ENCODE measurements at places on chromosomes 5 and 9.

- DNase-seq, result no peak
Observed at GRCh38 chr5:135129307-135129706, 95.3 kb upstream of the PITX1 start.

DNA sequence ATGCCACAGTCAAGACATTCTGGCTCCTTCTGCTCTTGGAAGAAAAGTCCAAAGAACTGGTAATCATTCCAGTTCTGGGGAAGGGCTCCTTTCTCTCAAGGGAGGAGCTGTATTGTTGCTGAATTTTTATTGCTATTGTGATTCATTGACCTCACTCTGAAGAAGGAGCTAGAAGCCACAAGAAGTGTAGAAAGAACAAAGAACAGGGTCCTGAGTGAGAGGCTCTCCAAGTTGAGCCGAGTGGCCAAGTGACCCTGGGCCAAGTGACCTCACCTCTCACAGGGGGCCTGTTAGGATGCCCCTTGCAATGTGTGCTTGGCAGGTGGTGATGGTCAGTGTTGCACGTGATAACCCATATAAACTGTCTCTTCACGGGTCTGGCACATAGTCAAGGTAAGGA lies 173.3 kb downstream of the FGF18 start:
- no peak for DNase-seq

- no peak for DNase-seq
Observed at GRCh38 chr5:169870211-169870610, 110.1 kb downstream of the INSYN2B start.

GRCh38 chr9:95771556-95772246 lies 103.8 kb upstream of the ERCC6L2 start:
- DNase-seq, result no peak

DNA sequence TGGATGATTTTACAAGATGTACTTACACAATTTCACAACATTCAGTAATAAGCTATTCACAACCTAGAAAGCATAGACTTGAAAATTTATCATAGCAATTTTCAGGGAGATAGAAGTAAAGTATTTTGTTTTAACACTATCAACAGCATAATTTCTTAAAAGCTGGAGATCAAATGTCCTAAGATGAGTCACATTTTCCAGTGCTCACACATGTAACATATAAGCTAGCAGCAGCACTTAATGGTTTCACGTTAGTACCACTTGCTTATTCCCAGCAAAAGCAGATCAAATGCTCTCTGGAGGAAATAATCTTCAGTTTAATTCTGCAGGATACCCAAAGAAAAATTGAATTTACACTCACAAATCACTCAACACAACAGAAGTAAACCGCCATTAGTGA lies 6.5 kb downstream of the OR13C8 start:
- no peak for DNase-seq

GRCh38 chr5:170225326-170226128 lies 7.3 kb upstream of the C5orf58 start:
- peak; percentile 57 for DNase-seq

- no peak for DNase-seq
Observed at GRCh38 chr5:124905256-124906130, 159.1 kb upstream of the ZNF608 start.

GRCh38 chr9:120946259-120946658 lies 19.7 kb upstream of the TRAF1 start:
- DNase-seq, result no peak

- DNase-seq, result peak; percentile 65
Observed at GRCh38 chr5:155943516-155944407, 383.2 kb upstream of the SGCD start.

DNA sequence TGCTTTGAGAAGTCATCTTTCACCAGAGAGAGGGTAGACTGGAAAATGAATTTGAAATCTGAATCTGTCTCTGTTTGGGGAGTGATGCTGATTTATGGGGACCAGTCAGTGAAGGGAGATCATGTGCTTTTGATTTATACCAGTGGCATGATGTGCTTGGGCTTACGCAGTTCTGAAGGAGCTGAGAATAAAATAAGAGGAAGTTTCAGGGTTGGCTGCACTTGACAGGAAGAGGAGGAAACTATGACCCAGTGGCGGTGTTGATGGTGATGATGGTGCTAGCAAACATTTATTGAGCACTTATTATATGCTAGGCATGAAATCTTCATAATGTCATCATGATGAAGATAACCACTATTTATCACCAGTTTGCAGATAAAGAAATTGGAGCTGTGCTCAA lies 136.4 kb upstream of the GLRA1 start:
- DNase-seq, result no peak

DNA sequence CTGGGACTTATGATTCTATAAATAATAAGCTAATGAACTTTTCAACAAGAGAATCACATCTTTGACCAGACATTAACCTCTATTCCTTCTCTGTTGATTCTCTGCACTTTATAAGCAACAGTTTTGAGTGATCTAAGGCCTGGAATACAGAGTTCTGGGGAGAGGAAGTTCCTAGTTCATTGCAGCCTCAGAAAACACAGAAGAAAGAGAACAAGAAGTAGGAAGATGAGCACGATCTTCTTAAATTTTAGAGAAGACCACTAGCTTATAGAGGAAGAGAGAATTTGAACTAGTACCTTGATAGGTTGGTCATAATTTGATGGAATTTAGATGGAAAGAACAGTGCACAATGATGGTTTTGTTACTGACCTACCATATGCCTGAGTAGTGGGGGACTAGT lies 8.5 kb upstream of the C9orf72 start:
- no peak for DNase-seq

DNA sequence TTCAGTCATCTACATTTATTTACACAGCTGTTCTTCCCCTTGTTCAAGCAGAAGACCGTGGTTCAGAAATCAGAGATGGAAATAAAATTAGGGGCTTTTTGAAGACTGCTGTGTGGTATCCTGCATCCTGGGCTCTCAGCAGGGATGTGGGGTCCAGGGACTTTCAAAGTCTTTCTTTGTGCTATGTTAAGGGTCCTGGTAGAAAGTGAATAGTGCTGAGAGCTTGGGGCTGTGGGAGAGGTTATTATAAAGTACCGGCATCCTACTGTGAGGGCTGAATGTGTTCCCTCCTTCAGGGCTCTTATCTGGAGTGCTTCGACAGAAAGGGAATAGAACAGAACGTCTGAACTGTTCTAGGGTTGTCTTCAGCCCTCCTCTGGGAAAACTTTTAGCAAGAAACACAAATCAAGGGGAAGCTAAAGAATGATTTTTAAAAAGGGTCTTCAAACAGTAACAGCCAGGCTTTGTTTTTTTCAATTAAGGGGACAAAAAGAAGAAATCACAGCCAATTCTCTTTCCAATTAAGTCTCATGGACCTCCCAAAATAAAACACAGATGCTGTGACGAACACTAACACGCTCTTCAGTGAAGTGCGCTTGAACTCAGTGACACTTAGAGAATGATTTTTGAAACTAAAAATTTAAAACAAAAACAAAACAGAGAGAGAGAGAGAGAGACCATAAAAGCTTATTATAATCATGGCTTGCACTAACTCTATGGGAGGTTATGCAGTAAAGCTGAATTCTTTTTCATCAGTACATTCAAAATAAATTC lies 15.7 kb upstream of the SLC1A3 start:
- DNase-seq, result no peak

- DNase-seq, result no peak
Observed at GRCh38 chr5:35370871-35371270, 140.6 kb upstream of the PRLR start.

DNA sequence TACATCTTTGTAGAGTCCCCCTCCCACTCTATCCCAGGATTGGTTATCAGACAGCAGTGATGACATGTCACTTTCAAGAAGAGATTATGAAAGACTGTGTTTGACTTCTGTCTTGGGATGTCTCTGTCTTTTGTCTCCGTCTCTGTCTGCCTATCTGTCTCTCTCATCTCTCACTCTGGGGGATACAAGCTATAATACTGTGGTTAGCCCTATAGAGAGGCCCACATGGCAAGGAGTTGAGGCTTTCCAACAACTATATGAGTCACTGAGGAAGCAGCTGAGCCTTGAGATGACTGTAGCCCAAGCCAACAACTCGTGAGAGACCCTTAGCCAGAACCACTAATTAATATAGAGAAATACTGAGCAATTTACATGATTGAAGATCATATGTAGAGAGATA lies 284.8 kb downstream of the PDE4D start:
- no peak for DNase-seq

DNA sequence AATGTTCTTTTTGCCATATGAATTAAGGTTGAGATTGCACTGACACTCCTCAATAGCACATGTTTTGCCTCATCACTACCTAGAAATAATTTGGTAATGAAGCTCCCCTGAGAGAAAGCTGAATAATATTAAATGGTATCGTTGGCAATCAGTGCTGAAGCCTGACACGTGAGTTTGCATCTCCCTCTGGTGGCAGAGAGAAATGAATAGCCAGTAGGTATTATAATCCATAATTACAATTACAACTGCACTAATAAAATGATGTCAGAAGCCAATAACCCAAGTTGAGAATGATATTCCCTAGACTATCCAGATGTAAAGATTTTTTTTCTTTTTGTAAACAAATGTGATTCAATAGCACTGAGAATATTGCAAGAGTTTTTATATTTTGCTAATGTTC lies 700.3 kb downstream of the PTPRD start:
- DNase-seq, result no peak

DNA sequence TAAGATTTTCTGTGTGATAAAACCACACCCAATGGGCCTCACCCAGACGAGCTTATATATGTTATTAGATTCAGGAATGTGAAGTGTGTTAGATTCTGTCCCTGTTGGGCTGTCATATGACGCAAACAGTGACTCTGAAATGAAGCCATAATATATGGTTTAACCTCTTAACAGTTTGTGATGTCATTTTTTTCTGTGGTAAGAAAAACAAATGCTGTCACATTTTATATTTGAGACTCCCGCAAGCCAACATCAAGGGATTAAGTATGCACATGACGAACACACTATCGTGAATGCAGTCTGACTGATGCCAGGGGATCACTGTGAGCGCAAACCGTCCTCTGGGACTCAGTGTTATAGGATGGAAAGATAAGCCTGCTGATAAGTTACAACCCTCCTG lies 321.7 kb downstream of the SH3GL2 start:
- no peak for DNase-seq

- no peak for DNase-seq
Observed at GRCh38 chr5:176533390-176533789, 3.8 kb downstream of the RNF44 start.

GRCh38 chr9:104843644-104844240 lies 79.8 kb downstream of the NIPSNAP3B start:
- no peak for DNase-seq

DNA sequence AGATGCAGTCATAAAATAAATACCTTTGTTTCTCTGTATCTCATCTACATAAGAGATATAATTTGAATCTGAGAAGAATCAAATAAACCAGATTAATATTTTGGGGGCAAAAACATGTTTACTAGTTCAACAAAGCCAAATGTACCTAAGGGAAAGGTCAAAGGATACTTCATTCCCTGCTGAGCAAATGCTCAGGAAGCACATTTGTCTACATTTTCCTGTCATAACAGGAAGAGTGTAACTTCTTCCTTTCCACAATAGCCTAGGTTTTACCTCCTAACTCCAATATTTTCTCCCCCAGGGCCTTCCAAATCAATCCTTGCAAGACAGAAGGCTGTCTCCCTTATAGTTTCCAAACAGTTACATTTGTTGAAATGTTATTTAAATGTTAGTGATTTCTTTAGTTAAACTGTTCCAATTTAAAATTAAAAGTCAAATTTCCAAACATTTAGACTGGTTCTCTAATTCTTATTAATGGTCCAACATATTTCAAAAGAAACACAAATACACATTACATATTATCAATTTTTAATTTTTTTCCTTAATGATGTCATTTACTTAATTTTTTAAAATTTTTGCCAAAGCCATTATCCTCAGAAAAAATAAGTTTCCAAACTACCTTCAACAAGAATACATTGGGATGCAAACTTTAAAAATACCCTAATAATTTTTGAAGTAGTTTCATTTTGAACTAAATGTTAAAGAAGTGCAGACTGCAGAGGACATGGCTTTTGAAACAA lies 67.8 kb downstream of the MEF2C start:
- no peak for DNase-seq

GRCh38 chr9:78371981-78372380 lies 75.1 kb downstream of the PSAT1 start:
- no peak for DNase-seq

DNA sequence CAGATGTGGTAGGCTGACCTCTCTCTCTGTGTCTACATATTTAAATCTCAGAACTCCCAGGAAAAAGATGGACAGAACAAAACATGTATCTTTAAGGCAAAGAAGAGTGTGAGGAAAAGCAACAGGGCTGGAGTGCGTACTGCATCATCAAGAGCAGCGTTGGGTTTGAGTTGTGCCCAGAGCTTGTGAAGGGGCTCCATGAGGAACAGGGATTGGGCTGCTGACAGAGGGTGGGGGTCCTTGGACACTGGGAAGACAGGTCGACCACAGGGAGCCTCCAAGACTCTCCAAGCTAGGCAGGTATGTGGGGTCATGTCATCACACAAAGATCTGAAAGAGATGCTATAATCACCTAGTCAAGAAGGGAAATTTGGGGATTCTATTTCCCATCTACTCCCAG lies 309.9 kb downstream of the IRX1 start:
- no peak for DNase-seq

GRCh38 chr9:107935931-107936330 lies 446.4 kb upstream of the KLF4 start:
- no peak for DNase-seq

GRCh38 chr5:135058331-135058732 lies 24.3 kb upstream of the PITX1 start:
- no peak for DNase-seq

GRCh38 chr9:108813951-108814601 lies 41.7 kb downstream of the ACTL7B start:
- peak; percentile 76 for DNase-seq

DNA sequence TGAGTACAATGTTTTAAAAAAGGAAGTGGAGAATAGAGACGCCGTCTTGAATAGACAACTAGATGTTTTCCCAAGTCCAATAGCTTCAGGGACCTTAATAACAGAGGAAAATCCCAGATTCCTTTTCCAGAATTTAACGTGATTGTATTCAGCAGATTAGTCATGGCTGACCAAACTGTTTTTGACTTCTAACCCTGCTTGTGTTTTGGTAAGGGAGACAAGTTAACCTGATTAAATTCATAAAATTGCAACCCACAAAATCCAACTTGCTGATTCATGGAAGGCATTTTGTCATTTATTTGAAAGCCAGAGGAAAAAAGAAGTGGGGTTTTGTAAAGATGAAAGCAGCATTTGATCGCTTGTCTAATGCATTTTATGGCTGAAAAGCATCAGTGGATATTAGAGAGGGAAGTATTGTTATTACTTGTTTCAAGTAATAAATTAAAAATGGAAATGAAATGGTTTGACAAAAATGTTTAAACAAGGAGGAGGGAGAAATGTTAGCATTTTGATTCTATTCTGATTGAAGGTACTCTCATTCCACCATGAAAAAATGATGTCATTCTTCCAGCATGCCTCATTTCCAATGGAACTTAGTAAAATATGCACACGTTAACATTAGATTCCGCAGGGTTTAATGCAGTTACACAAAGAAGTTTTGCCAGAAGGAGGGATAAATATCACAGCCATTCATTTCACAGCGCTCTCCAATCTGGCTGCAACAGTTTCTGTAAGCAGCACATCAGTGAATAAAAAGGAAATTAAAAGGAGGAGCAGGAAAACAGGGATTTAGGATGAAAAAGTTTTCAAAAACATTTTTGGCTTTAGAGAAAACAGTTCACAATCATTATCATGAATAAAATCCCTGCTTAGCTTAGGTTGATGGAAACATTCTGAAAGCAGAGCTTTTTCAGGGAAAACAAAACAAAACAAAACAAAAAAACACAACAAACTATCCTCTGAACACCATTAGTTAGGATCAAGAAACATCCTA lies 314.7 kb downstream of the PRR16 start:
- peak; percentile 35 for DNase-seq

All from kidney tubule cell (primary cell).